ENCODE measurements at places on chromosomes 4 and X.

DNA sequence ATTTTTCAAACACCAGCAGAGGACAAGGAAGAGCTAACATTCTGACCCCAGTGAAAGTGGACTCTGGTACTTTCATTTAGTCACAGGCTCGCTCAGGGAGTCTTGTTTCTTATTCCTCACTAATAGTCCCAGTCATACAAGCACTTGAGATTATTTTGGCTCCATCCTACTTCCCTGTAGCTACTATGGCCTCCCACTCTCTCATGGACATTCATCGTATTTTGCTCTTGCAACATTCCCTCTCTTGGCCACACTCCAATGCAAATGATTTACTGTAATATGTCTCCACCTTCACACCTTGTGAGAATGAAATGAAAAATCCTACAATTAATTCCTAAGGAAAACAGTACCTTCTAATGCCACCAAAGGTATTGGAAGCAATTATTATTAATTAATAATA, 21.3 kb downstream of the PLRG1 start:
- no peak for DNase-seq

GRCh38 chr4:185192059-185192458, 11.7 kb downstream of the CFAP97 start:
- no peak for DNase-seq

DNA sequence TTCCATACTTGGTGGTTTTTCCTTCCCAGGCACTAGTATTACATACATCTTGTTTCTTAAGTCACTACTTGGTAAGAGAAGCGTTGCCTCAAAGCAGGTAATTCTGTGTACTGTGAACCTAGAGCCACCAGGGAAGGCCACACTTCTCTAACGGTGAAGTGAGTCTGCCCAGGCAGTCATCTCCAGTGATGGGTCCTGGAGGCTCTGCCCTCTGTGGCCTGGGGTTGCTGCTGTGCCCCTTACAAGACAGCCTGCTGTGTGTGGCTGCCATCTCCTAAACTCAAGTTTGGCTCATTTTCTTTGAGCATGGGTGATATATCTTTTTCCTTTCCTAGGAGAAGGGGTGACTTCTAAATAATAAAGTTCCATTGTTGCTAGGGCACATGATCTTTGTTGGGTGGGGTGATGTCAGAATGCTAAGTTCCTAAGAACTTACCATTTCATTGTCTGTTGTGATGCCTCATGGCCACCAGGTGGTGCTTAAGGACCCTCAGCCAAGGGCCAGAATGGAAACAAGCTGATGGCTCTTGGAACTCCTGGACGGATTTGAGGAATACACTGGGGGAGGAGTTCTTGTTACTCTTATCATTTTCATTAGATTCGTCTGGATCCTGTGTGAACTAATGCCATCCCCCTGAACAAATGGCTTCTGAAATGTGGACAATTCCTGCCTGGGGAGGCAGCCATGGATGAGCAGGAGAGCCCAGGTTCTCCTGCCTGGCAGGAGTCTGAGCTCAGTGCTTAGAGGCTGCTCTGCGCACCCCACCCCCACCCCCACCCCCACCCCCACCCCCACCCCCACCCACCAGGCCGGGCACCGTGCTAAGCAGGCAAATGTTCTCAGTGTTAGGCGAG, 41.1 kb upstream of the WDR1 start:
- DNase-seq: peak; percentile 81

DNA sequence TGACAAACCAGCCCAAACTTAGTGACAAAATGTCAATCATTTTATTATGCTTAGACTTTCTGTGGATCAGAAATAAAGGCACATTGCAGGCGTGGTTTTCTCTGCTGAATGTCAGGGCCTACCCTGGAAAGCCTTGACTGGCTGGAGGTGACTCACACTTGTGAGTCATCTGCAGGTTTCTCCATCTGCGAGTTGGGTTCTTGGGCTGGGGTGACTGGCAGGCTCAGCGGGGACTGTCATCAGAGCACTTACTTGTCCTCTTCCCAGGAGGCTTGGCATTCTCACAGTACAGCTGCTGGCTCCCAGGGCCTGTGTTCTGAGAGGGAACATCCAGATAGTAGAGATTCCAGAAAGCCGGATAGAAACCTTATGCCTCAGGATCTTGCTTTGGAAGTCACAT, 153.8 kb upstream of the AGA start:
- peak; percentile 4 for DNase-seq

Data from neural progenitor cell (in vitro differentiated cells).